Hippocampal formation (tissue), 2 donors: ENCODE measurements at places on chromosomes 7 and 10.
A peak's percentile ranks its signal among the peaks of the same experiment; 100 is the strongest.

GRCh38 chr10:128793726-128794655 lies 667.8 kb upstream of the MKI67 start:
- DNase-seq: no peak

GRCh38 chr7:6430271-6430940 lies 17.3 kb downstream of the DAGLB start:
- no peak for DNase-seq

DNA sequence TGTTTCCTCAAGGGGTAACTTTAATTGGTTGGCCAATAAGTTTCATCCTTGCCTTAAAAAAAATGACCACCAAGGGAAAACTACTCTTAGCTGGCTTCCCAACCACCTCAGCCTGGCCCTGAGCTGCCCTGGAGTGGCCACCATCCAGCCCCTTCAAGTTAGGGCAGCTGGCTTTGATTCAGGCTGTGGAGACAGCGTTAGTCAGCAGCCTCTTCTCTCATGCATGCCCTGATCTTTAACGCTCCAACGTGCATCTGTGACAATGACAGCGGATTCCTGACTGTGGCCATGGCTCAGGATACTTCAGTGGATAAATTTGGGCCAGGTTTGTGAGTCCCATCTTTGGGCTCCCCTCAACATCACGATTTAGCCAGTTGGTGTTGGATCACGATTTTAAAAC lies 111.6 kb downstream of the RBM20 start:
- DNase-seq: no peak

DNA sequence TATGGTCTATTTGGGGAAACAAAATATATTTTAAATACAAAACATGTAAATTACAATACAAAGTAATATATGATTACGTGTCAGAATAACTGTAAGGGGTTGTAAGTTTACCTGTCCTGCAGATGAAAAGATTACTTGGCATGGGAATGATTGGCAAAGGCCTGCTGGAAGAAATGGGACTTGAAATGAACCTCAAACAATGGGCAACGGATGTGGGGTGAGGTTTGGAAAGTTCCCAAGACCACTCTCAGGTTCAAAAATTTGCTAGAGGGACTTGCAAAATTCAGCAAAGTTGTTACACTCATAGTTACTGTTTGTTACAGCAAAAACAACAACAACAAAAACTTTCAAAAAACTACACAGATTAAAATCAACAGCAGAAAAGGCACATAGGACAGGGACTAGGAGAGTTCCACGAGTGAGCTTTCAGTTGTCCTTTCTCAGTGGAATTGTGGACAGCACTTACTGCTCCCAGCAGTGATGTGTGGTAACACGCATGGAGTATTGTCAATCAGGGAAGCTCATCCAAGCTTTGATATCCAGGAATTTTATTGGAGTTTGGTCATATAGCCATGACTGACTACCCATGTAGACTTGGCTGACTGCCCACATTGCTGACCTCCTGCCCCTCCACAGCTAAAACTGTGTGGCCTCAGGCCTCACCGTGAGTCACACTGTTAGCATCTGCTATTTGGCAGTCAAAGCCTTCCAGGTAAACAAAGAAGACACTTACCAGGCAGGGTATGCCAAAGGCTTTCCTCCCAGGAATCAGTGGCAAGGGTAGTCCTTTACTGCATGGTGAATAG lies 43.8 kb downstream of the EXOC6 start:
- no peak for DNase-seq

GRCh38 chr10:48613016-48613415 lies 8.1 kb upstream of the ARHGAP22 start:
- no peak for DNase-seq

DNA sequence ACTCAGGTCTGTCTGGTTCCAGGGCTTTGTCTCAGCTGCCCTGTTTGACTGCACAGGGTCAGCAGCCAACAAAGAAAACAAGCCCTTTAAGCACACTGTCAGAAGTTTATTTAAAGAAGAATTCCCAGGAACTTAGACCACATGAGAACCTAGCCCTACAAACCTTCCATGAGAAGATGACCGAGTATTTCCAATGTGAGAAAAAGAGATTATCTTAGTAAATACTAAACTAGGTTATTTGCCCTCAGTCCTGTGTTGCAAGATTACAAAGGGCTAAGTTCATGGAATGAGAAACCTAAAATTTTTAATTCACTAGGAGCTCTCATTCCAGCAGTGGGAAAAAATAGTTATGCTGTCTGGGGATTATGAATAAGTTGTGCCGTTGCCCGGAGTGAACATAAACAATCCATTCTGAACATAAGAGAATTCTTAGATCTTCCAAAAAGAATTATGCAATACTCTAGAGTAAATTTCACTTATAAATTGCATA lies 46.7 kb downstream of the NOC3L start:
- DNase-seq: no peak

DNA sequence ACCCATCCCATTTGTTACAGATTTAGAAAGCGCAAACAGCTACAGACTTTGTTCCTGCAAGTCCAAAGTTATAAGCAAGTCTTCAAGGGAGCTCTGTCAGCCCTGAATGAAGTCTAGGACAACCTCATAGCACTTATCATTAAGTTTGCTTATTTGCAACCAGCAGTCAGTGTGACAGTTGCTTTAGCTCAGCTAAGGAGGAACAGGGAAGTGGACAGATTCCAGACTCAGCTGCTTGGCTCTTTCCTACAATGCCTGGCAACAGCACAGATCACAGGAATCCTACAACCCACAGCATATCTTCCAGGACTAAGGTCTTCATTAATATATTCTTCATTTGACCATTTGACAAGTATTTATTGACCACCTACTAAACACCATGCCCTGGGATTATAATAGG lies 17.4 kb upstream of the KIF5B start:
- DNase-seq: no peak

DNA sequence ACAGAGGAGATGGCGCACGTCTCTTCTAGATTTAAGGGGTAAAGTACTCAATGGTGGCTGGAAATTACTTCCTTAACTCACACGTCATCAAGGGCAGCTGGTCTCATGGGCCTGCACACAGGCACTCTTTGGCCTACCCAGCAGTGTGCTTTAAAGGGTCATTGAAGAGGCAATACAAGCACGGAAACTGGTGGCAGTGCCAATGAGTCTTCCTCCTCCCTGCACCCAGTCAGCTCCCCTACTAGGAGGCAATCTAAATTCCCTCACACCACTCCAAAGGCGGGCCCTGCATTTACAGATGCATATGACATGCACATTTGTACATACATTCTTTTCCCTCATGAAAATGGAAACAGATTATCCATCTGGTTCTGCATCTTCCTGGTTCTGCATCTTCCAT lies 47.4 kb downstream of the PPIF start:
- DNase-seq: no peak

DNA sequence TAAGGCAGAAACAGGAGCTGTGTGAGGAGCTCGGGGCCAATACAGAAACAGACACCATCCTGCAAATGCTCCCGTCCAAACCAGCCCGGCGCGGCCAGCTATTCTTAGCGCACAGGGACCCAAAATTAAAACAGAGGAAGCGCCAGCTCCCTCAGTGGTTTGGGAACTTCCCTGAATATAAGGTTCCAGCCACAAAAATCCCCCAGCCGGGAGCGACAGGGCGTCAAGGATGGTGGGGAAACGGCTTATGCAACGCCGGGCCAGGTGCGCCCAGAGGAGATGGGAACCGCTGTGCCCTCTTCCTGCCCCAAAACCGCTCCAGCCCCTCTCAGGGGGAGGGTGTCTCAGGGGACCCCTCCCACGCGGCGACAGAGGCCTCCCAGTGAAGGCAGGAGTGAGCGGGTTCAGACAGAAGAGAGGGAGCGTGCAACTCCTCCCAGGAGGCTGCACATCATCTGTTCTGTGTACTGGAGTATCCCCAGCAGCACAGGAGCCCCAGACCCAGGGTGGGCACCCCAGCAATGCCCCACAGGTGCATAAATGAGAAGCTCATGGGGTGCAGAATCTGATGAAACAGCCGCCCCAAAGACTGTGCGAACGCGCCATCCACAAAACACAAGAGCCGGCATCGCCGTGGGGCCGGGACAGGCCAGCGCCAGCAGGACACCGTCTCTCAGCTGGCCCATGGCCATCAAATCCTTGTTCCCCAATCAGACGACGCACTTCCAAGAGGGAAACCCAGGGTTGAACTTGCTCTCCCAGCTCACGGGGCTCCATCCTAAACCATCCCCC lies 73.9 kb upstream of the PDGFA start:
- DNase-seq: no peak

GRCh38 chr7:142557971-142558582 lies 191.2 kb upstream of the PRSS1 start:
- DNase-seq: no peak

- DNase-seq: peak; percentile 22
Observed at GRCh38 chr7:111953611-111954010, 252.6 kb downstream of the DOCK4 start.

GRCh38 chr7:87354749-87355148 lies 9.3 kb downstream of the CROT start:
- no peak for DNase-seq

GRCh38 chr10:91410638-91411371 lies 661 bp downstream of the HECTD2 start:
- DNase-seq: no peak

GRCh38 chr7:1989049-1989860 lies 243.5 kb downstream of the MAD1L1 start:
- no peak for DNase-seq

DNA sequence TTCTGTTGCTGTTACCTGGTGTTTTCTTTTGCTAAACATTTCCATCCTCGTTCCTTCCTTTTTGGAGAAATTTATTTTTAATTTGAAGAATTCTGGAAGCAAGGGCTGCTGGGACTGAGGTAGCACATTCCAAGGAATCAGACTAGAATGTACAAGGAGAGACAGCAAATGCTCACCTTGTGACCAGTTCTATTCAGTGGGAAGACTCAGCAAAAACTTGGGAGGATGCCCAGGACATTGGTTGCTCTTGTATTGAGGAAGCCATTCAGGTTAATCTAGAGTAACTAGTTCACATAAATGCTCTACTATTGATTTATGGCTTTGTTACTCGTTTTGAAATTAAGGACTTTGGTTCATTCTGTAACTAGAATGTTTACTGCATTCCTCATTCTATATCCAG lies 11.3 kb downstream of the PLCE1 start:
- DNase-seq: no peak

DNA sequence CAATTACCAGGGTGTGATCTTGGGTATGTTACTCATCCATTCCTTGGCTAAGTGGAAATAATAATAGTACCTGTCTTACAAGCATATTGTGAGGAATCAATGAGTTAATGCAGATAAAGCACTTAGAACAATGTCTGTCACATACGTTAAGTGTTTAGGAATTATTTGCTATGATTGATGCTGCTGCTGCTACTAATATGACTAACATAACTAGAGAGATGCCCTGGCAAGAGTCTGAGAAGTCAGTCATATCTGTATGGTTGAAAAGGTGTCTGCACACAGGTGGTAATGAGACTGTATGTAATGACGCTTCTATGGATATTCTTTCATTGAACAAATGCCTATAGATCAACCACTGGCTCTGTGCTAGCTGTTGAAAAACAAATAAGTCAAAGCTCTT lies 100.1 kb upstream of the PCGF5 start:
- DNase-seq: no peak

- no peak for DNase-seq
Observed at GRCh38 chr10:44033008-44033407, 351.9 kb downstream of the CXCL12 start.

DNA sequence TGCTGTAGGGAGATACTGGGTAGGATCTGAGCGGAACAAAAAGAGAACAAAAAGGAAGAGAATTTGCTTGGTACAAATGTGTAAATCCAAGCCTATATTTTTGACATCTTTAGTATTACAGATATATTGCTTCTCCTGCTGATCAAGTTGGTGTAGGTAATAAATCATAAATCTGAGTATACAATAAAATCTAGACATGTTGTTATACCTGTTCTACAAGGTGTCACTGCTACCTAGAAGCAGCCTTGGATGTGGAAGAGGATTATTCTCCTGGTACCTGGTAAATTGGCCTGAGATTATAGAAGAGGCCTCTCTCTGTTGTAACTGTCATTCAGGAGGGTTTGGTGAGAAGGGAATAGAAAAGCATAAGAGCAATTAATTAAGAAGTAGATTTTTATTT lies 89.9 kb upstream of the LSM8 start:
- DNase-seq: no peak

- DNase-seq: peak; percentile 38
Observed at GRCh38 chr10:122142641-122143237, 128.4 kb upstream of the BTBD16 start.

GRCh38 chr7:5661942-5662341 lies 119.5 kb downstream of the RNF216 start:
- DNase-seq: peak; percentile 74

GRCh38 chr7:143325240-143325639 lies 9.3 kb downstream of the CLCN1 start:
- no peak for DNase-seq
